ENCODE measurements at places on chromosomes 11 and 22.

GRCh38 chr22:42207918-42208317 lies 62.5 kb downstream of the TCF20 start:
- no peak for DNase-seq

DNA sequence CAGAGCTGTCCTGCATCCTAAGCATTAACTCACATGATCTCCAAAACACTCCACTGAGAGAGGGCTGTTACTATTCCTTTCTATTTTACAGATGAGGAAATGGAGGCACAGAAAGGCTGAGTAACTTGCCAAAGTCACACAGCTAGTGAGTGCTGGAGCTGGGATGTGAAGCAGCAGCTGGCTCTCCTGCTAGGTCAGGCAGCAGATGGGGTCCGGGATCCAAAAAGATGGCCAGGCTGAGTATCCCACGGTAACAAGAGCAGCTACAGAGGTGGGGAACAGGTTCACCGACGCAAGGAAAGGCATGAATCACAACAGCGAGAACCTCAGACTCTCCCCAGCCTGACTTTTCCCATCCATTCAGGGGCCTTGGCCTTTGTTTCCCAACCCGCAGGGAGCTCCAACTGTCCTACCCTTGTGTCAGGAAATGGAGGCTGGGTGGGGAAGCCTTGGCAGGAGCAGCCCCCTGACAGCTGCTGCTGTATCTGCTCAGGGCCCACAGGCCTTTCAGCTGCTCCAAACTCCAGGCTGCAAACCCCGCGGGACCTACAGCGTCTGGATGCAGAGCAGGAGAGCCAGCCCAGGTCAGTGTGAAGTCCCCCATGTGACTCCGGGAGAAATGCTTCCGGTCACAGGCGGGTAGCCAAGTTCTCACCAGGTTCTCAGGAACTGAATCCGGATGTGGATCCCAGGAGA lies 29.5 kb downstream of the DKK3 start:
- DNase-seq, result no peak

DNA sequence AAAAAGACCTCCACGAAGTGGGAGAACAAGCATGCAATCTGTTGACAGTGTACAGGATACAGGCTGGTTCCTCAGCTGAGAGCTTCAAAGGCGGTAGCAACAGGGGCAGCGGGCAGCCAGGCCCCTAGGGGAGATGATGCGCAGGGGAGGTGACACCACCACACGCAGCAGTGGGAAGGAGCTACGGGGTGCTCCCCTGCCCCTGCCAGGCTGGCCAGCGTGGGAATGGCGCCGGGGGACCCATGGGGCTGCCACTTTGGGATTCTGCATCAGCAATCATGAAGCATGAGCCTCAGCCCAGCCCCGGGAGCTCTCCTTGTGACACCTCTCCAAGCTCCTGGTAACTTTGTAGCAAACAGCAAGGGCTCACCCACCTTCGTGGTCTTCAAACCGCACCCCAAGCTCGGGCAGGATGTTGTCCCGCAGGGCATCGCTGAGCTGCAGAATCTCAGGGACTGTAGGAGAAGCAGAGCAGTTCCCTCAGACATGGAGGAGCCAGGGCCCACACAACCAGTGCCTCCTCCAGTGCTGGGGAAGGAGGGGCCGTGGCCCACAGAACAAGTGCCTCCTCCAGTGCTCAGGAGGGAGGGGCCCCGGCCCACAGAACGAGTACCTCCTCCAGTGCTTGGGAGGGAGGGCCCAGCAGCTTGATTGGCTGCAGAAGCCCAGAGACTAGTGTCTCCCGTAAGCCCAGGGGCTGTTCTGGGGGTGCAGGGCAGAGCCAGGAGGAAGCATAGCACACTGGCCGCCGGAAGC lies 14.6 kb upstream of the NAP1L4 start:
- no peak for DNase-seq

- DNase-seq, result peak; percentile 49
Measured at GRCh38 chr11:13114566-13115379, 105.7 kb downstream of the RASSF10 start.

DNA sequence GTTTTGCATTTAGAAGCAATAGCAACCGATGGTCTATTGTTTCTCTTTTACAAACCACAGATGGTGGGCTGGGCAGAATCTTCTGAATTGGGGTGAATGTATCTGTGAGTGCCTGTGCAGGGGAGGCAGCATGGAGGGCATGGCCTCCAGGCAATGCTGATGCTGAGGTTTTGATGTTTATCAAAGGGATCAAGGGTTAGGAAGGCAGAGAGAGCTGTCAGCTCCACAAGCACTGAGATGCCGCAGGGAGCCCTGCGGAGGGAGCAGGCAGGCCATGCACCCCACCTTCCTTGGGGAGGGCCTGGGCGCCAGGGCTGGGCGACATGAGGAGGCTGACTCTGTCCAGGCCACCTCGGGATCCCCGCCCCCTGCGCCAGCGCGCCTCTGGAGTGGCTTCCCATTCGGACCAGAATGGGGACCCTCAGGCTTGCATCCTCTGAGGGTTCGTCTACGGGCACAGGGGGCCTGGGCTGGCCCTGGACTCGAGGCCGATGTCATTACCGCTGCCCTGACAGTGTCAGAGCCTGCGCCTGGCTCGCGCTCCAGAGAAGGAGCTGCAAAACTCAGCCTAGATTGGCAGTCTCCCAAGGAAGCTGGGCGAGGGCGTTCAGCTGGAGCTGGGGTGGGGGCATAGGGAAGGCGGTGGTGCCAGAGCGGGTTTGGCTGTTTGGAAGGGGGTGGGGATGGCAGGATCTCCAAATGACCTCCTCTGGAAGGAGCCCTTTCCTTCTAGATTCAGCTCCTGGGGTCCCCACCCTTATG lies 13.9 kb upstream of the TH start:
- DNase-seq, result no peak

GRCh38 chr11:44199816-44200215 lies 104.3 kb downstream of the EXT2 start:
- no peak for DNase-seq
